Stimulated activated CD4-positive, alpha-beta T cell treated with anti-CD3 and anti-CD28 coated beads, TNF-alpha, amount 100 ng/mL, for 48 hours (primary cell): ENCODE measurements at places on chromosomes 11 and 22.

DNA sequence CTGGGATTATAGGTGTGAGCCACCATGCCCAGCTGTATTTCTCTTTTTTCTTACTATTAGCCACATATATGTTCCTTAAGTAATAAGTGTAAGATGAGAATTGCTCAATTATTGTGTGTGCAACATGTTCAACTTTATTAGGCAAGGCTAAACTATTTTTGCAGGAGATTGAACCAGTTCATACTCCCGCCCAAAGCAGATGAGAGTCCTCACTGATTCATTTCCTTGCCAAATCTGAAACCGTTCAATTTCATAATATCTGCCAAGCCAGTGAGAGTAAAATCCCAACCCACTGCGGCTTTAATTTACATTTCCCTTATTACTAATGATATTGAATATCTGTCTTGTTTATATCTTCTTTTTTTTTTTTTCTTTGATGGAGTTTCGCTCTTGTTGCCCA is 48.4 kb downstream of the KCNJ4 start:
- DNase-seq: no peak

DNA sequence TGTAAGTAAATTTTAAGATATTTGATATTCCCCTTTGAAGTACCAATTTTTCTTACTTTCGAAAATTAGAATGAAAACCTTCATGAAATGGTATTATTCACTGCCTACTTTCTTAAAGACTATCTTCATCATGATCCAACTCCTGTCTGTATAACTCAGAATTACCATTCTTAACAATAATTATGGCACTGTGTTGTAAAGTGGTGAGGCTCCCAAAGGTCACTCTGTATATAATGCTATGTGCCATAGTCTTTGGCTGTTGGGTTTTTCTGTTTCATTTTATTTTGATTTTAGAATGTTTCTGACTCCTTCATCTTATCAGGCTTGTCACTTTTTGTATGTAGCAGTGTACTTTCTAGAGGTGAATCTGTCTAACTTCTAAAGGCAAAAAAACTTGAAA is 52.4 kb downstream of the MAML2 start:
- no peak for DNase-seq

DNA sequence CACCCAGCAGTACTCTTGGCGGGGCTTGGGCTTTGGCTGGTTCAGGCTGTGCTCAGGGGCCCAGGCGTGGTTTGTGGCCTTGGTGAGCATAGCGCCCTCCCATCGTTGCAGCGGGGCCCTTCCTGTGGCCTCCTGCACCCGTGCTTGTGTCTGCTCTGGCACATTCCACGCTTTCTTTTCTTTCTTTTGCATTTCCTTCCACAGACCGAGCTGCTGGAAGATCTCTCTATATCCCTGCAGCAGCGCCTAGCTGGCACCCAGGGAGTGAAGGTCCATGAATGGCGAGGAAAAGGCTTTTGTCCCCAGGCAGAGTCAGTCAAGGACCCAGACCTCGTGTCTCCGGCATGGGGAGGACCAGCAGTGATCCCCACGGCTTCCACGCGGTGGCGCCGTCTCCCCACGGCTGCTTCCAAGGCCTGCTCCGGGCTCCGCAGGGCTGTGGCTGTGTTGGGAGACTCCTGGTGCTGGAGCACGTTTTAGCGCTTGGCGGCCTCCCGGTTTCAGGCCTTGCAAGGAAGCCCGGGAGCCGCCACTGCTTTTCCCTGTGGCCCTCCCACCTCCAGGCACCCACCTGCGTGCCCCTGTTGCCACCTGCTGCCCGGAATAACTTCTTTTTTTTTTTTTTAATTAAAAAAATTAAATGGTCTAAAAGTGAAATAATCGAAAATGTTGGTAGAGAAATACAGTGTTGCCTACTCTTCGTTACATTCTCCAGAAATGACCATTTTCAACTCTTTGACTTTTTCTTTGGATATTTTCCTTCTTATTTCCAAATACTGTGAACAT is 28.5 kb downstream of the GLB1L2 start:
- DNase-seq: peak; percentile 61

- DNase-seq: no peak
Observed at GRCh38 chr11:1938343-1939005, 8.7 kb upstream of the MRPL23 start.

DNA sequence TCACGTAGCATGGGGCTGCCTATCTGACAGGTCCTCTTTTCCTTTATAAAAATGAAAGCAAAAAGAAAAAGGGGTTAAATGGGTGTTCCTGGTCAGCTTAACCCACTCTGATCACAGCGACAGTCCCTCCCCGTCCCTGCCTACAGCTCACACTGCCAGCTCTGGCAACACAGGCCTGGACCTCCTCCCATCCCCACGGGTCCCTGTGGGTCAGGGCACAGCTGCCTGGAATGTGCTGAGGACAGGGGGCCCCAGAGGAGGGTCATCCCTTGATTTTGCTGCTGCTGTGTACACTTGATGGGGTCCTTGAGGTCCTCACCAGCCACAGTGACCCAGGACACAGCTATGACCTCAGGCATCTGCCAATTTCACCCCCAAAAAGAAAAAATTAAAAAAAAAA is 29.6 kb upstream of the CYP2D6 start:
- DNase-seq: no peak

GRCh38 chr11:23995891-23996290 is 501.0 kb upstream of the LUZP2 start:
- DNase-seq: no peak

- no peak for DNase-seq
Observed at GRCh38 chr22:49053578-49053977, 774.1 kb downstream of the BRD1 start.

DNA sequence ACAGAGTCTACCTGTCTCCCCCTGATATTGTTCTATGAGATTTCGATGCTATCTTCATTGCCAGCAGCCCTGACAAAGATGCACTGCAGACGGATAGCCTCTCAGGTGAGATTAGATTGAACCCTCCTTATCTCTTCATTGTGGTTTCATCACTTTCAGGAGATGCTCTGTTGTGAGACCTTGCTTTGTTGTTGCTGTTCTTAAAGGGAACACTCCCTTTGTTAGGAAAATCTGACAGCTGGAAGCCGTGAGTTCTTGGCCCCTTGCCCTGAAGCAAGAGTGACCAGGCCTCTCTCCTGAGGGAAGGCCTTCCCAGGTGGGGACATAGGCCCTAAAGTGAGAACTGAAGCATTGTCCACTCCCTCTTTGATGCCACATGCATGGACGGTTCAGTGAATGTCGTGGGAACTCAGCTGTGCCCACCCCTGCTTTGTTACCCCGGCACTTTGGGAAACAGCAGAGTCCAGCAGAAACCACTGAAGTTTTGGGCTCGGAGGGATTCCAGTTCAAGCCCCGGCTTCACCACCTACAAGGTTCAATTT is 976.1 kb downstream of the TBC1D22A start:
- DNase-seq: no peak

DNA sequence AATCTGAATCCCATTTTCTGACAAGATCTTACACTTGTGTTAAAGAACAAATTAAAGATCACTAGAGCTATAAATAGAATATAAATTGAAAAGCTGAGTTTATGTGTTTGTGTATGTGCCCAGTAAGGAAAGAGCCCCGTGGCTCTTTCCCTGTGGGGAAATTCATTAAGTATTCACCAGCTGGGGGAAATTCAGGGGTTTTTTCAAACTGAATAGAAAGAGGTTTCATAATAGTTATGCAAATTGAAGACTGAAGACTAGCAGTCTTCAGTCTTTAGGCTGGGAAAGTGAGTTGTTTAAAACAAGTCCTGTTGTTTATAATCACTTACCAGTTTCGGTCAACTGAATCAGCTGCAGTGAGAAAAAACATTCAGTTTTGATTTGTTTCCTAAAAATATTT is 11.3 kb upstream of the MS4A7 start:
- no peak for DNase-seq

GRCh38 chr22:19143967-19144400 is 467 bp downstream of the ESS2 start:
- DNase-seq: no peak

GRCh38 chr11:67384851-67385366 is 6.9 kb upstream of the RAD9A start:
- DNase-seq: no peak

DNA sequence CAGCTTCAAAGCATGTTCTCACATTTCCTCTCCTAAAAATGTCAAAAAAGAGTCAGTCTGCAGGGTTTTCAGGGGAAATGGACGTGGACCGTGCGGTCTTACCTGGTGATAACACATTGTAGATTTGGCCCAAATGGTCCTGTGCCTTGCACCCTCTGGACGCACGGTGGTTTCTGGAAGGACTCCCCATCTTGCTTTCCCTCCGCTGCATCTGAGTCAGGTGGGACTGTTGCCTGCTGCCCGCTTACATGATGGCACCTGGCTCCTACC is 1290.1 kb downstream of the TBC1D22A start:
- no peak for DNase-seq

- DNase-seq: no peak
Observed at GRCh38 chr11:11555208-11555607, 66.6 kb downstream of the GALNT18 start.

- DNase-seq: no peak
Observed at GRCh38 chr22:20026204-20026908, 5.4 kb downstream of the TANGO2 start.

DNA sequence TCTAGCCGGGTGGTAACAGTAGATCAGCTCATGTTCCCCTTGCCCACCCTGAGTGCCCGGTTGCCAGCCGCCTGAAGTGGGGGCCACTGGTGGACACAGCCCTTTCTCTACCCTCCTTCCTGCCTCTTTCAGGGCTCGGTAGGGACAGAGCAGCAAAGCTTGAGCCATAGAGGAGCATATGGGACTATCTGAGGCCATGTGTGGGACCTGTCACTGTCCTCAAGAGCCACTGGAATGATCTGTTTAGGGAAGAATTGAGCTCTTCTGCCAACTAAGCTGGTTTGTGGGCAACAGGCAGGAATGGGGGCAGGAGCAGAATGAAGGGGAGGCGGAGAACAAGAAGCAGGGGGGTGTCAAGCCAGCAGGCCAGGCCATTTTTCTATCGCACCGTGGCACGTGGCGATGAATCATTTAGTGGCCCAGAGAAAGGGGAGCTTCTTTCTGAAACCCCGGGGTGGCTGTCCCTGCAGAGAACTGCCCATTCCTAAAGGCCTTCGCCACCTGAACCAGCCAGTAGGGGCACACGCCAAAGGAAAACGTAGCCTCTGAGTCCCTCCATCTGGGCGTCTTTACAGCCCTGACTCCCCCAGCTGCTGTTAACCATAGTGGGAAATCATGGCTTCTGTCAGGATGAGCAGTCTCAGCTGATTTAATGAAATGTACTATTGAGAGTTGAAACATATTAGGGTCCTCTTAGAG is 8.8 kb downstream of the ASPHD2 start:
- DNase-seq: no peak

DNA sequence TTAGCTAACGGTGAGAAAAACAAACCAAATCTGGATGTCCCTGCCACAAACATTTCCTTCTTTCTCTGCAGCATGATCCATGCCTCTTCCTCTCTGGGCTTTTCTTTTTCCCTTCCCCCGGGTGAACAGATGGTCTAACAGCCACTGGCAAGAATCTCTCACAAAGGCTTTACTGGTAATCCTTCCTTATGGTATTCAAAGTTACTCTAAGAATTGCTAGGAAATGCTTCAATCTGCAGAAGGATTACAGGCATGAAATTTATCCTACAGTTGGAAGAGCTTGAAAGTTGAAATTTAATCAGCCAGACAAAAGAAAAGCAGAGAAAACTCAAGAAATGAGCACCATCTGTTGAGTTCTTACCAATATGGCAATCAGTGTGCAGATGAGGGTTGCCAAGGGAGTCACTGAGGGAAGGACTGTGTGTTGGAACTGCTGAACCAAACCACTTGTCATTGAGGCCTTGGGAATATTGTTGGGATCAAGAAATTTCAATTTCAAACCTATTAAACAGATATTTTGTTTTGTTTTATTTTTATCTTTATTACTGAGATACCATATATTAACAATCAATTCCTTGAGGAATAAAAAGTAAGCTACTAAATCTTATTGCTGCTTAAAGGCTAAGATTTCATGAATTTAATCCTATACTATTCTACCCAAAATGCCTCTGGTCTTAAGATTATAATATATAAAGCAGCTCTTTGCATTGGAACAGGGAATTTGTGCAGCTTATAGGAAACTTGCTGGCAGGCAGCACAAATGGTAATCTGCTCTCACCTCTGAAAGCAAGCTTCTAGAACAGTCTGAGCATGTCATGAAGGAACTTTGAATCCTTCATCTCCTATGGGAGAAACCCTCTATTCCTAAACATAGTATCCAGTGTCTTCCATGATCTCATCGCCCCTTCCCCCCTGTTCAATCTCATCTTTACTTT is 29.7 kb upstream of the NDUFC2 start:
- no peak for DNase-seq

GRCh38 chr11:68925611-68926010 is 21.9 kb downstream of the IGHMBP2 start:
- no peak for DNase-seq

DNA sequence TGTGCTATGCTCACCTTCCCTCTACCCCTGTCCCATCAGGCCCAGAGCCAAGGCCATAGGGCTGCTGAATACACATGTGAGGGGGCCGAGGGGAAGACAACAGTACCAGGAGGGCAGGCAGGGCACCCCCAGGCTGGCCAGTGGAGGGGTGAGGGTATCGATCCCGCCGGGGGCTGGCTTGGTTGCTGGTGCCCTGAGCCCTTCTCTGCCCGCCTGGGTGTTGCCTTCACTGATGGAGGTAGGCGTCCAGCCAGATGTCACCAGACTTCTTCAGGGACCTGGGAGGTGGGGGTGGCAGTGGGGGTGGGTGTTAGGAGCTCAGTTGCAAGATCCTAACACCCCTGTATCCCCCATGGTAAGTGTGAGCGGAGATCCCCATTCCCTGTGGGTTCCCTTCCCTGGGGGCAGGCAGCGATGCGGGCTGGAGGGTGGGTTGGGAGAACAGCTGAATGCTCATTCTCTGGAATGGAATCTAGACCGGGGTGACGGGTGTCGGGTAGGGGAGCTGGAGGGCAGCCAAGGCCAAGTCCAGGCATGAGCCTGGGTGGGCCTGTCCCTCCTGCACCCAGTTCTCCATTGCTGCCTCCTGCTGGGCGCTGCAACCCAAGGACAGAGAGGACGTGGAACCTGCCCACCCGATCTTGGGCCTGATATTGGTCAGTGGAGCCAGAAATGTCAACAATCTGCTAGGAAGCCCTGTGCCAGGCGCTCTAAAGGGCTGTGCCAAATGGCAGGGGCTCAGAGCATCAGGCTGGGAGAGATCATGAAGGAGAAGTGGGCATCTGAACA is 17.6 kb downstream of the FADS3 start:
- no peak for DNase-seq

GRCh38 chr11:19818619-19819018 is 106.0 kb downstream of the NAV2 start:
- DNase-seq: no peak

GRCh38 chr11:132686886-132687285 is 845.4 kb downstream of the OPCML start:
- DNase-seq: no peak

DNA sequence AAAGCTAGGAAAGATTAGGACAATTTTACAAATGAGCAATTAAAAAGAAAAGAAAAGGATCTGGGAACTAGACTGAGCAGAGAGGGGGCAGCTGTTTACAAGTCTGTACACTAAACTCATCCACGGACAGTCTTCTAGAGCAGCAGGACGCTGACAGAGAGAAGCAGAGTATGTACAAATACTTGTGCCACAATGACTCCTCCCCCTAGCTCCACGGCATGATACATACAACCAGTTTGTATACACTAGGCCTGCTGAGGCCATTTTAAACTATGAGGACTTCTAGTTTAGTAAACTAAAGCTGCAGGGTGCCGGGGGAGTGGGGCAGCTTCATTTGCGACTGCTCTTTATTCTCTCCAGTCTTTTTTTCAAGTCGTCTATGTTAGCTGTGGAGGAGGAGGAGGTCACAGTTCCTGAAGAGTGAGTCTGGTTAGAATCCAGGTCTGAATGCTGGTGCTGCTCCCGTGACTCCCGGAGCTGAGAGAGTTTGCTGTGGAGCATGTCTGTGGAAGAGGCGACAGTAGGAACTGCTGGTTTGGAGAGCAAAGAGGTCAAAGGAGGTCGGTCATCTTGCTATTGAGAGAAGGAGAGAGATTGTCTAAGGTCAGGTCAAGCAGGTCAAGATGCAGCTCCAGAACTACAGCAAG is 24.8 kb downstream of the F2 start:
- no peak for DNase-seq
